ENCODE measurements at places on chromosomes 1 and 21.

DNA sequence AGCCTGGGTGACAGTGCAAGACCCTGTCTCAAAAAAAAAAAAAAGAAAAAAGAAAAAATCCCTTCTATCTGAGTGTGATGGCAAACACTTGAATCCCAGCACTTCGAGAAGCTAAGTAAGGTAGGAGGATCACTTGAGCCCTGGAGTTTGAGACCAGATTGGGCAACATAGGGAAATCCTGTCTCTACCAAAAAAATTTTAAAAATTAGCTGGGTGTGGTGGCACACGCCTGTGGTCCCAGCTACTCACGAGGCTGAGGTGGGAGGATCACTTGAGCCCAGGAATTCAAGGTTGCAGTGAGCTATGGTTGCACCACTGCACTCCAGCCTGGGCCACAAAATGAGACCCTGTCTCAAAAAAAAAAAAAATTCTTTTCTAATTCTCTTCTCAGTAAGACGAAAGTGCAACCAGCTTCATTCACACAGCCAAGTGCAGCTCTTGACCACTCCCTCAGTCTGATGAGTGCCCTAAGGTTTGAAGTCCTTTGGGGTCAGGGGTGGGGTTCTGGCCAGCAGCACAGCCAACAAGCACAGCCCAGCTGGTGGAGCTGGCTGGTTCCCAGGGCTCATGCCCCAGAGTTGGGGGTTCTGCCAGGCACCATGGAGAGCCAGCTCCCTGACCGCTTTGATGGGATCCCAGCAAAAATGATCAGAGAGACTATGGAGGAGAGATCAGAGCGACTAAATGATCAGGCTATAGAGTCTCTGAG, 8.0 kb downstream of the SLC2A5 start:
- DNase-seq: no peak

- DNase-seq: no peak
Observed at GRCh38 chr21:33968080-33968994, 52.7 kb upstream of the ATP5PO start.

GRCh38 chr1:23977854-23978191, 2.3 kb downstream of the SRSF10 start:
- no peak for DNase-seq

GRCh38 chr1:179785031-179785431, 41.9 kb downstream of the FAM163A start:
- DNase-seq: no peak

DNA sequence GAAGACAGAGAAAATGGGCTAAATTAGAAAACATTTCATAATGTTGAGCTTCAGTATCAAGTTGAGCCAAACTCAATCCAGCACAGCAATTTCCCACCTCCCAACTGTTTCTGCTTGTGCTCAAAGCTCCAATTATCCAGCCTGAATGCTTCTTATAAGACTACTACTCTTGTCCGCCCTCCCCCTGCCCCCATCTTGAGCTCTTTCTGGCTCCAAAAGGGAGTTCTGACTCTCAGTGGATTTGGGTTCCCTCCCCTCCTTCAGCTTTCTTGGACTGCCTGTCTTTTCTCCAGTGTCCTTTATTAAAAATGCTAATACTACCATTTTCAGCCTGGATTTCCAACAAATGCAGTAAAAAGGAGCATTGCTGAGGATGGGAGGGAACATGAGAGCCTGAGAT, 174.8 kb downstream of the ASTN1 start:
- no peak for DNase-seq
